Pons (tissue), 1 donor: ENCODE measurements at places on chromosomes 13 and 19.

GRCh38 chr19:793806-794205, 3.4 kb upstream of the PTBP1 start:
- no peak for DNase-seq

DNA sequence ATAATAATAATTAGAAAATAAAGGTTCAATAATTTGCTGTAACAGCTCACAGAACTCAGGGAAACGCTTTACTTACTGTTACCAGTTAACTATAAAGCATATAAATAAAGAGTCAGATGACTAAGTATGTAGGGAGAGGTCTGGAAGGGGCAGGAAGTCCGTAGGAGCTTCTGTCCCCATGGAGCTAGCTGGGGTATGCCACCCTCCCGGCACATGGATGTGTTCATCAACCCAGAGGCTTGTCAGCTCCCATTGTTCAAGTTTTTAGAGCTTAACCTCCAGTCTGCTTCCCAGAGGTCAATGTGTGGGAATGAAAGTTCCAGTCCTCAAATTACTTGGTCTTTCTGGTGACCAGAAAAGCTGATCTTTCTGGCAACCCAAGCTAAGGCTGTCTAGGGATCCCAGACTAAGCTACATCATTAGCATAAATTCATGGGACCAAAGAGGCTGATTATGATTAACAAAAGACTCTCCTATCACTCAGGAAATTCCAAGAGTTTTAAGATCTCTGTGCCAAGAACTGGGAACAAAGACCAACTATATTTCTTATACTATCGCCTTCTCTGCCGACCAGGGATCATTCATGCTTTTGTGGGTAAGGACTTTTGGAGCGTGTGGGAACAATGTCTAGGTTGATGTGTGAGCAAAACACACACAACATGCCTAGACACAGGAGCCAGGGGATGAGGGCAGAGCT, 31.7 kb upstream of the ZNF507 start:
- no peak for DNase-seq

DNA sequence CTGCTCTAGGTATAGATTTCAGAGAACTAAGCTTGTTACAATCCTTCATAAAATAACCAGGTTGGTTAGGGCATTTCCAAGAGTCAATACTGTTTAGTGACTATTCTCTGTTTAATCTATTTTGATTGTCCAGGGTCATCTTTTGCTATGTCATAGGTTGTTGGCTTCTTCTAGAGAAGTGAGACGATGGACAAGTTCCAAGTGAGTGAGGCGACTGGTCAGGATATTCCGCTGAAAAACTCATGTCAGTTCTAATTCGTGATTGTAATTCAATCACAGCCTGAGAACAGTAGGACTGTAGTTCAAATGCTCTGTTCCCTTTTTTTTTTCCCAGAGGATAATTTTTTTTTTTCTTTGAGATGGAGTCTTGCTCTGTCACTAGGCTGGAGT, 15.8 kb upstream of the ALOX5AP start:
- no peak for DNase-seq

DNA sequence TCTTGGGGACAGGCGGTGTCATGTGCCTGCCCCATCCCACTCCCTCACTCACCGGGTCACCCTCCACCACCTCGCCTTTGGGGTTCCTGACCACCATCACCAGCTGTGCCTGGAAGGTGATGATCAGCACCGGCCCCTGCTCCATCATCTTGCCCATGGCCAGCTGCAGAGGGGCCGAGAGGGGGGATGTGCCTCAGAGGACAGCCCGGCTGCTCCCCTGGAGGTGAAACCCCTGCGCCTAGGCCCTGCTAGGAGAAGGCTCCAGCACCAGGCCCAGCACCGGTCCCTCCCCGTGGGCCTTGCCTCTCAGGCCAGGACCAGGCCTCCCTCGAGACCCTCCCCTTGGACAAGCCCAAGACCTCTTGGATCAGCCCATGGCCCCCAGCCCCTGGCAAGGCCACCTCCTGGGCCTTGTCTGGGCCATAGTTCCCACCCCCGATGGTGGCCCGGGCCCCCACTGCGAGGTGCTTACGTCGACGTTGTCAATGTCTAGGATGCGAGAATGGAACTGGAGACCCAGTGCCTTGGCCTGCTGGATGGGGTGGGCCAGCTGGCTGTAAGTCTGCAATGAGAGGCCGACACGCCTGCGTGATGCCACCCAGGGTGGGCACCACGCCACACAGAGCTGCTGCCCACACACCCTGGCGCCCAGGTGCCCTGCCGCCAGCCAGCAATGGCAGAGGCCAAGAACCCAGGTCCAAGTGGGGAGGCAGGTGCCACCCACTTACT, 1.8 kb upstream of the CTXN1 start:
- no peak for DNase-seq

DNA sequence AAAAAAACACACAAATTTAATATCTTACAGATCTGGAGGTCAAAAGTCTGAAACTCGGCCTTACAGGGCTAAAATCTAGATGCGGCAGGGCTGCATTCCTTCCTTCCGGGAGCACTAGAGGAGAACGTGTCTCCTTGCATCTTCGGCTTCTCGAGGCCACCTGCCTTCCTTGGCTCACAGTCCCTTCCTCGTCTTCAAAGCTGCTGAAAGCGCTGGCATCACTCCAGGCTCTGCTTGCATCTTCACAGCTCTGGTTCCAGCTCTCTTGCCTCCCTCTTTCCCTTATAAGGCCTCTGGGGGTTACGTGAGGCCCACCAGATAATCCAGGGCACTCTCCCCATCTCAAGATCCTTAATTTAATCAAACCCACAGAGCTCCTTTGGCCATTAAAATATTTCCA, 10.5 kb downstream of the XRCC1 start:
- DNase-seq: no peak

GRCh38 chr13:65497265-65497664, 1732.9 kb downstream of the PCDH9 start:
- DNase-seq: no peak

- DNase-seq: peak; percentile 22
Measured at GRCh38 chr13:106612688-106613087, 44.8 kb upstream of the ARGLU1 start.

GRCh38 chr13:47005756-47006414, 109.0 kb upstream of the HTR2A start:
- no peak for DNase-seq

GRCh38 chr13:24864579-24864978, 100.6 kb downstream of the RNF17 start:
- no peak for DNase-seq

GRCh38 chr19:55649268-55650125, 1.5 kb downstream of the CCDC106 start:
- DNase-seq: no peak

DNA sequence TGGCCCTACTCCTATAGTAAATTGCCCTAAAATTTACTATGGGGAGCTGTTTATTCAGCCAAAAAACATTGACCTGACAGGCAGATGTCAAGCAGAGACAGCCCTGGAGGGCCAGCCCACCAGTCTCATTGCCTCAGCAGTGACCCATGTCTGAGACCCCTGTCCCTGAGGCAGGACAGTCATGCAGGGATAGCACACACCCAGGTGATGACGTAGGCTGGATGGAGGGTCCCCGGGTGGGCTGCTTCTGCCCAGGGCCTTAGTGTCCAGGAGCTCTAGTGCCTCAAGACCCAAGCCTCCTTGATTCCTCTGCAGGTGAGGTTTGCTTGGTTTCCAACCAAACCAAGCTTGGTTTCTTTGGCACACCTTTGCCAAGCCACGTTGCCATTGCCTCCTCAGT, 72.1 kb downstream of the HSPH1 start:
- no peak for DNase-seq
